ENCODE measurements at places on chromosomes 12 and 14.

DNA sequence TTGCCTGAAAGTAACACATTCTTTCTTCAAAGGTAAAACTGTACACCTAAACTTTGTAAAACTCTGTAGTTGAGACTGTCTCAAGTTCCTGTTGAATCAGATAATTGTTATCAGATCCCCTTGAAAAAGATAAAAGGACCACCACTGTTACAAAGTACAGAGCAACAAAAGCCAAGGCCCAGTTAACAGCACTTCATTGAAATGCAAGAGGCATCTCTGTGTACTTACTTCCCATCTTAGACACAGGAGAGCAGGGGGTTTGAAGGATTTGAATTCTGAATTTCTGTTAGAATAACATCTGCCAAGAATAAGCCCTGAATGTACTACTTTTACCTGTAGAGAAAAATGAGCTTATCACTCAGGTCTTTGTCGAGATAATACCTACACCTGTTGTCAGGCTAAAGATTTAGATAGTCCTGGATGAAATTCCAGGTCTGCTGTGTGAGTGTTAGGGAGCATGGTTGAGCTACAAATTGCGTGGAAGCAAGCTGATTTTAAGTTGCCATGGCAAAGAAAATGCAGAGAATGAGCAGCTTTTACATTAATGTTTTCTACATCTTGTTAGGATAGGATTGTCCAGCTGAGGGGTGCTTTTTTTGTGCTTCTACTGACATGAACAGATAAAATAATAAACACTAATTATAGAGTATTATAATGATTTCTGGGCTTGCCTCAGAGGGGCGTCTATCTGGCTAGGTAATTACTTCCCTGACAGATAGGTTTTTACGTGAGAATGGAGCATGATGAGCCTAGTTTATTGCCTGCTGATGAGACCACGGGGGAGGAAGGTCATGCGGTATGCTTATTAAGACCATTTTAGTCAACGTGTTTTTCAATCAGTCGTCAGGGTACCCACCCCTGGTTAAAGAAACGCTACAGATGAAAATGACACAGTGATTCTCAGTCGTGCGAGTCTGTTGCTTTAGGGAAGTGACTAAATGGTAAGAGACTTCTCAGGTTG is 309.2 kb downstream of the PAWR start:
- no peak for DNase-seq

DNA sequence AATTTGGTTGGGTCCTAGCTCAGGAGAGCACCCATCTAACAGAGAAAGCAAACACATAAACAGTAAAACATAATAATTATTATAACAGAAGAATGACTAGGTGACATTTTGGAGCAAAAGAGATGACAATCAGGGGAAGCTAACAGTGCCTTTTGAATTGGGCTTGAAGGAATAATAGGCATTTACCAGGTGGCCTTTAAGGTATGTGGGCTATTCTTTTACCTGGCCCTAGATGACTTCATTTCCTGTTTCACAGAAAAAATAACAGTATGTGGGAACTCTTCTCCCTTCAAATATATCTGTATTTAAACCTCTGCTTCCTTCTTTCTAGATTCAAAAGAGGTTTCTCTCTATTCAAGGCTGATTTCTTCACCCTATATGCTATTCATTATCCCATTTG is 3.8 kb downstream of the IRAK4 start:
- DNase-seq: no peak

DNA sequence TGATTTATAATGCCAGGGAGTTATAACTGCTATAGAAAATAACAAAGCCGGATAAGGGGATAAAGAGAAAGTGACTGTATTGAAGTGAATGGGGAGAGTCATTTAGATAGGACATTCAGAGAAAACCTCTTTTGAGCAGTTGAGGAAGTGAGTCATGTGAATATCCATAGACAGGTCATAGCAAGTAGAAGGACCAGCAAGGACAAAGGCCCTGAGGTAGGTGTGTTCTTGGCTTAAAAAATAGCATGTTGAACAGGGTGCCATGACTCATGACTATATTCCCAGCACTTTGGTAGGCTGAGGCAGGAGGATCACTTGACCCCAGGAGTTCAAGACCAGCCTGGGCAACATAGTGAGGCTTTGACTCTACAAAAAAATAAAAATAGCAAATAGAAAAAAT is 51.5 kb upstream of the RAP1B start:
- no peak for DNase-seq

GRCh38 chr14:76775695-76776427 is 14.6 kb downstream of the VASH1 start:
- DNase-seq: no peak

- peak; percentile 42 for DNase-seq
Observed at GRCh38 chr12:107320033-107320928, 226.9 kb upstream of the CRY1 start.

DNA sequence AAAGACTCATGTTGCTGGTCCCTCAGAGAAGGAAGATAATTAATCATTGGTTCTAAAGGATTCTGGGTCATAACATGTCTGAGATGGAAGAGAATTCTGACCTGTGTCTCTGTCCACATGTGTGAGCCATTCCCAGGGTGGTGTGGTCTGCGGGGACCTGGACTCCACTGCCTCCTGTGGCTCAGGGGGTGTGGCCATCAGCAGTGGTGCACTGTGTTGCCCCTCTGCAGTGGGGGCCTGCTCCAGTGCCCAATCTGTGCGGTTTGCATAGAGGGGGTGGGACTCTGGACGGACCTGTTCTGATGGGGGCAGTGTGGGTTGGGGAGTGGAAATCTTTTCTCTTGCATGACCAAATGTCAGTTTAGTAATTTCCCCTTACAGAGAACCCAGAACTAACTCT is 13.5 kb downstream of the KRT85 start:
- DNase-seq: no peak

GRCh38 chr14:62670526-62670925 is 374.7 kb downstream of the KCNH5 start:
- DNase-seq: no peak

DNA sequence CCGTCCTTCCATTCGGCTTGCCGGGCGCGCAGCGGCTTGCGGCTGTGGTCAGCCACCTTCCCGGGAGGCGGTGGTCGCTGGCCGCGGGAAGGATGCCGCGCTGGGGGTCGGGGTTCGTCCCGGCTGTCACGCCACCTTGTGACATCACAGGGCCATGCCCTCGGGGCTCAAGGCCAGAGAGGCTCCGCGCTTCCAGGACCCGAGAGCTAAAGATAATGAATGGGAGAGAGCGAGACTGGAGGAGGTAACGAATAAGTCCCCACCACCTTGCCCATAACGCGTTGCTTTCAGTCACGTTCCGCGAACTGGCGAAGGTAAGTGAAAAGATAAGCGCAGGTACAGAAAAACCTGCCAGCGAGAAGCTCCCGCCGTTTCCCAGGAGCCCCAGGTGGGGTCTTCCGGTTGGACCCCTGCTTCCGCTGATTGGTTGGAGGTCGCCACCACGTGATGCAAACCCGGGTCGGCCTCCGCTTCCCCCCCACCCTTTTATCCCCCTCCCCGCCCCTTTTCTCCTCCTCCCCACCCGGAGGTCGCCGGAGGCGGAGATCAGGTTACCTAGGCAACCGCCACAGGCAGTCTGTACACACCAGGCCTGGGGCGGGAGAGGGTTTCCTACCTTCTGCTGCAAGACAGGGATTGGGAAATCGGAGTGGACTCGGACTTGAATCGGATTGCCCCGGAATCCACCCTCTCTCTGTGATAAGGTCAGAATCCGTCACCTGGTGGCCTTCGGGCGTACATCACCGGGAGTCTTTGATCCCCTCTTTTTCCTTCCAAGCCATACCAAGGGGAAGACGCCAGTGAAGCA is at the start of gene LRRC9:
TSS of gene LRRC9 (plus strand) at position 575 of the 808 bp plus-strand sequence.
- peak; percentile 36 for DNase-seq
